ENCODE measurements at places on chromosomes 12 and 14.

- DNase-seq = no peak
Observed at GRCh38 chr14:35051796-35052195, 5.7 kb downstream of the FAM177A1 start.

DNA sequence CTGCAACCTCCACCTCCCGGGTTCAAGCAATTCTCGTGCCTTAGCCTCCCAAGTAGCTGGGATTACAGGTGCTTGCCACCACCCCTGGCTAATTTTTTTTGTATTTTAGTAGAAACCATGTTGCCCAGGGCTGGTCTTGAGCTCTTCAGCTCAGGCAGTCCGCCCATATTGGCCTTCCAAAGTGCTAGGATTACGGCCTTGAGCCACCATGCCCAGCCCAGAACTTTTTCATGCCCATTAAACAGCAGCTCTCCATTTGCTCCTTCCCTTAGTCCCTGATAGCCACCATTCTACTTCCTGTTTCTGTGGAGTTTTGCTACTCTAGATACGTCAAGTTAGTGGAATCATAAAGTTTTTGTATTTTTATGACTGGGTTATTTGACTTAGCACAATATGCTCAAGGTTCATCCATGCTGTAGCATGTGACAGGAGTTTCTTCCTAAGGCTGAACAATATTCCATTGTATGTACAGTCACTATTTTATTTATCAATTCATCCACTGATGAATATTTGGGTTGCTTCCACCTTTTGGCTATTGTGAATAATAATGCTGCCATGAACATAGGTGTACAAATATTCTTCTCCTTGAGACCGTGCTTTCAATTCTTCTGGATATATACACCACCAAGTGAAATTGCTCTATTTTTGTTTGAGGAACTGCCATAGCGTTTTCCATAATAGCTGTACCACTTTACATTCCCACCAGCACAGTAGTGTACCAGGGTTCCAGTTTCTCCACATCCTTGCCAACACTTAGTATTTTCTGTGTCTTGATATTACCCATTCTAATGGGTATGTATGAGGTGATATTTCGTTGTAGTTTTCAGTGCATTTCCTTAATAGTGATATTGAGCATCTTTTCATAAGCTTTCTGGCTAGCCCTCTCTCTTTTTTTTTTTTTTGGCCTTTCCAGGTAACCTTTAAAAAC lies 15.0 kb downstream of the ATF1 start:
- DNase-seq = no peak

- DNase-seq = no peak
Observed at GRCh38 chr12:52952076-52952801, 3.3 kb downstream of the KRT18 start.

- DNase-seq = no peak
Observed at GRCh38 chr12:6469092-6469491, 1.4 kb downstream of the VAMP1 start.

GRCh38 chr12:130041983-130042812 lies 120.1 kb upstream of the FZD10 start:
- DNase-seq = no peak

- no peak for DNase-seq
Observed at GRCh38 chr12:93578221-93578620, 5.7 kb downstream of the SOCS2 start.

- DNase-seq = no peak
Observed at GRCh38 chr14:79781882-79782281, 429.4 kb downstream of the DIO2 start.

DNA sequence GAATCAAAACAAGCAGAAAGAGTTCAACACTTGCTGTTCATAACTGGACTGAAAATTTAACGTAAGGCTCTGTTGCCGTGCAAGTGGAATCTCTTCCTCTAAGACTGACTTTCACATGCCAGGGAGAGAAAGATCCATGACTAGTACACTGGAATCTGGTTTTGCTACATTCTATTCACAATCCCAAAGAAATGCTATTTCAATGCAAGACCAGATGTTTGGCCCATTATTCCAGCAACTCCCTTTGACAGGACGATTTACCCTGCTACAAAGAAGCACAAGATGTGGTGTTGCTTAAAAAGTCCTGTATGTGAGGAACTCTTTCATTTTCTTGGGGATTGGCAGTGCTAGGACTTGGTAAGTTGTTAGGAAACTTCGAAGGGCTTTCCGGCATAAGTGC lies 17.4 kb downstream of the RFC5 start:
- DNase-seq = no peak

DNA sequence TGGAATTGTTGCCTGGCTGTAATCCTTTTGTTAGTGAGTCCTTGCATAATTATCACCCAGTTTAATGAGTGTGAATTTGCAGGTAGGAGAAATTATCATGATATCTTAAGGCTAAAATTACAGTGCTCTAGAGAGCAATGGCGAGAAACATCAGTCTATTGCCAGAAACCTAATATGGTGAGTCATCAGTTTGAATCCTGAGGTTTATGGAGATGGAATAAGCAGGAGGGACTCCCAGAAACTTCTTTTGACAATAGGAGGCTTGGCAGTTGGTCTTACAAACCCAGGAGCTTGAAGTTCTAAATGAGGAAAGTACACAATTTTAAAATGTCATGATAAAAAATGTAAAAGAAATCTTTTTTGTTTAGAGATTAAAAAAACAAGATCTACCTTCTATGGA lies 31.5 kb upstream of the CRADD start:
- no peak for DNase-seq

- no peak for DNase-seq
Observed at GRCh38 chr14:99910337-99911309, 117.4 kb downstream of the EML1 start.

DNA sequence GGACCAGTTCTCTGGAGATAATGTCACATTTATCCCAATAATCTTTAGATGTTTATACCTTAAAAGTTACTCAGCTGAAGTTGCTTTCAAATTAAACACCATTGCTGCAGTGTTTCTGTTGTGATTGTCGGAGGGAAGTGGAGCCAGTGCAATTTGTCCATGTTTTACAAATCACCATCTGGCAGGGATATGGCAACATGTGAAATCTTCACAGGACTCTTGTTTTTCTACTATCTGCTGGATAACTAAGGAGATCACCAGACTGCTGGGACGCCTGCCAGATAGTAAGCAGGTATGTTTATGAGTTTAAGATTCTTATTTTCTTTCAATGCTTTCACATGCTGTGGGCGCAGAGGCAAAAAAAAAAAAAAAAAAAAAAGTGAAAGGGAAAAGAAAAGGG lies 100.3 kb upstream of the SOX5 start:
- DNase-seq = no peak

GRCh38 chr14:20732979-20733635 lies 12.6 kb upstream of the EDDM3A start:
- no peak for DNase-seq

DNA sequence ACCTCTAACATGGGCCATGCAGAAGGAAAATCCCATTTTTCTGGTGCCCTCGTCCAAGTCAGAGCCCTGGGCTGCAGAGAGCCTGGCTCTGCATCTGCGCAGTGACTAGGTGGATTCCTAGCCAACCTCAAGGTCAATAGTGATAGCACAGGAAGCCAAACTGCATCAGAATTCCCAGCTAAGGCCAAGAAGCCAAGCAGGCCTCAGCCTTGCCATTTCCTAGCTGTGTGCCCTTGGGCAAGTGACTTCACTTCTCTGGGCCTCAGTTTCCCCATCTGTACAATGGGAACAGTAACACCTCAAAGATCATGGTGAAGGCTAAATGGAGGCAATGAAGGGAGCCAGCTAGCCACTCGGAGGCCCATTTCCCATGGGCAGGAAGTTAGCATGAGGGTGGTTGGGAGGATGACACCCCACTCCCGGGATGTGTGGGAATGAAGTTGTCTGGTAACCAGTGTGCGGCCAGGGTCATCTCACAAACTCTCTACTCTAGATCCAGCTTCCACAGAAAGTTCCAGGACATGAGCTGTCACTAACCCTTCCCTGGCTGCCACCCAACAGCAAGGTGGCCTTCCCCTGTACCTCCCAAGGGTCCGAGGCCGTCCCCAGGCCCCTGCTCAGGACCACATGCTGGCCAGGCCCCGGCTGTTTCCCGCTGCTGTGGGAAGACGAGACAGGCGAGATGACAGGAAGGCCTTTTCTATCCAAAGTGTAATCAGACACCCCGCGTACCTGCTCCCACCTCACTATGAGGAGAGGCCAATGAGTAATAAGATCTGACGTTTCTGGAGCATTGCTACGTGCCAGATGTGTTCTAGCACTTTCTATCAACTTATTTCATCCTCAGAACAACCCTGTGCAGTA lies 125.7 kb downstream of the SCARB1 start:
- DNase-seq = no peak

GRCh38 chr14:41037388-41037787 lies 569.3 kb upstream of the LRFN5 start:
- DNase-seq = no peak

GRCh38 chr12:128581321-128581761 lies 242.4 kb downstream of the SLC15A4 start:
- no peak for DNase-seq
